ENCODE measurements at places on chromosomes 11 and 22.
A peak's percentile ranks its signal among the peaks of the same experiment; 100 is the strongest.

DNA sequence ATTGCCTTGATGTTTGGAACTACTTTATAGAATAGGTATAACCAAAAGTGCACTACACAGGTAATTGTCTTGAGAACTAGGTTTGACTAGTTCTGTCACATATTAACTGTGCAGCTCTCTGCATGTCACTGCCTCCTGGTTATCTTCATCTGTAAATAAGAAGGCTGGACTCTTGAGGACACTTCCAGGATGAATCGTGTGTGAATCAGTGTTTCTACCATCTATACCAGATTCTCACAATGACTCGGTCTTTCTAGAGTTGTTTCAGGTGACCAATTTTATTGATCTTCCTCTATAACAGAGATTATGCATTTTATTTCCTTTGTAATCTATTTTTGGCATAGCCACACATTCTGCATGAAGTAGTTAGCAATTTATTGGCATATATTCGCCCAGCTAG lies 1181.0 kb upstream of the TENM4 start:
- no peak for DNase-seq

DNA sequence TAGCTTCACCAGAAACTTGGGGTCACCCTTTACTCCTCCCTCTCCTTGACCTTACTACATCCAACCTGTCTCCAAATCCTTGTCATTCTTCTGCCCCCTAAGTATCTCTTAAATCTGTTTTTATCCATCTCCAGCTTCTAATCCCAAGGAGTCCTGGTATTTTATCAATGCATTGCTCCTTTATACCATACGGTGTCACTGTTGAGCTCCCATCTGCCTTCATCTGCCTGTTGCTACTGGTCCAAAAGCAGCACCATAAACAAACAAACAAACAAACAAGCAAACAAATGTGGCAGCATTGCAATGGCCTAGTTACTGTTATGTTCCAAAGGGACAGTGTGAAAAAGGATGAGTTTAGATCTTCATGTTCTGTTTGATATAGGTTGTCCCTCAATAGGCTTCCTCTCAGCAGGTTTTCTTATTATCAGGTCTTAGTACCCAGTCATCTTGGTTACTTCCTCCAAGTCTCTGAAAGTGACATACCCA lies 34.2 kb downstream of the DNHD1 start:
- peak; percentile 79 for DNase-seq

- no peak for DNase-seq
Observed at GRCh38 chr22:46233231-46233630, 16.9 kb downstream of the CDPF1 start.

DNA sequence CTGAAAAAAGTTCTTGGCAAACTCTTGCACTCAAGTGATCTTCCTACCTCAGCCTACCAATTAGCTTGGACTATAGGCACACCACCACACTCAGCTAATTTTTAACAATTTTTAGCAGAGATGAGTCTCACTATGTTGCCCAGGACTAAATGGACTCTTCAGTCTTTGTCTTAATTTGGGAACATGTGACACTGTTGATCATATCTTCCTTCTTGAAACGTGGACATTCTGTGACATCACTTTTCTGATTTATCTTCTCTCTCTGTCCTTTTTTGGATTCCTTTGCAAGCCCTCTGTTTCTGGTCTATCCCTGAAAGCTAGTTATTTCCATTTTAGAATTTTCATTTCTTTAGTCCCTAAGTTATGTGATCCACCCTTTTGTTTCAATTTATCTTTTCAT lies 42.0 kb downstream of the RSF1 start:
- no peak for DNase-seq

GRCh38 chr11:110095554-110095953 lies 2.4 kb downstream of the ZC3H12C start:
- DNase-seq = no peak

- DNase-seq = no peak
Observed at GRCh38 chr11:22192642-22193347, at the start of gene ANO5. ANO5 (plus strand) TSS chr11:22193085; CDS start chr11:22193493, 408 bp downstream.

- peak; percentile 70 for DNase-seq
Observed at GRCh38 chr11:74783241-74783871, 34.7 kb downstream of the RNF169 start.

Measured in AG08395 (cell line).